ENCODE measurements at places on chromosomes 11 and 22. TPM values are rescaled to one million over a fixed set of nuclear protein-coding genes. Genes with fewer than 3 reads are reported as not detected.

Gene GDPD4
- not detected for total RNA-seq

- no peaks in the 10 kb centered on the region for H3K27me3 ChIP-seq
- H3K4me3 ChIP-seq = no peak overlapping the region
- H3K36me3 ChIP-seq = no peaks in the 10 kb centered on the region
- H3K4me1 ChIP-seq = no peaks in the 10 kb centered on the region
- H3K27ac ChIP-seq = no peak overlapping the region
These were observed 25.8 kb upstream of the CACNG2 start for GRCh38 chr22:36729321-36729720.

Gene C11orf87
- total RNA-seq = not detected

- no peak for DNase-seq
- H3K27ac ChIP-seq = no peak overlapping the region
- H3K27me3 ChIP-seq = no peaks in the 10 kb centered on the region
- peaks cover 86% of the 10 kb centered on the region for H3K36me3 ChIP-seq
These were observed 34.7 kb downstream of the PRR14L start for GRCh38 chr22:31715147-31715778.

Gene SBF1
- total RNA-seq = 69.6 TPM

- DNase-seq = peak; percentile 89
- no peaks in the 10 kb centered on the region for H3K36me3 ChIP-seq
- H3K4me1 ChIP-seq = peaks cover 7% of the 10 kb centered on the region
These were observed 15.5 kb upstream of the NNMT start for GRCh38 chr11:114280696-114281095.

GRCh38 chr11:44988111-44988510 lies 37.4 kb upstream of the TP53I11 start:
- H3K4me1 ChIP-seq = peaks cover 22% of the 10 kb centered on the region
- H3K4me3 ChIP-seq = no peak overlapping the region
- no peak for DNase-seq
- no peaks in the 10 kb centered on the region for H3K36me3 ChIP-seq

GRCh38 chr22:42887523-42888507 lies 30.7 kb upstream of the ARFGAP3 start:
- H3K4me3 ChIP-seq = no peak overlapping the region
- H3K4me1 ChIP-seq = peaks cover 15% of the 10 kb centered on the region
- no peaks in the 10 kb centered on the region for H3K27me3 ChIP-seq
- no peak overlapping the region for H3K27ac ChIP-seq
- peaks cover 97% of the 10 kb centered on the region for H3K36me3 ChIP-seq
- DNase-seq = no peak

DNA sequence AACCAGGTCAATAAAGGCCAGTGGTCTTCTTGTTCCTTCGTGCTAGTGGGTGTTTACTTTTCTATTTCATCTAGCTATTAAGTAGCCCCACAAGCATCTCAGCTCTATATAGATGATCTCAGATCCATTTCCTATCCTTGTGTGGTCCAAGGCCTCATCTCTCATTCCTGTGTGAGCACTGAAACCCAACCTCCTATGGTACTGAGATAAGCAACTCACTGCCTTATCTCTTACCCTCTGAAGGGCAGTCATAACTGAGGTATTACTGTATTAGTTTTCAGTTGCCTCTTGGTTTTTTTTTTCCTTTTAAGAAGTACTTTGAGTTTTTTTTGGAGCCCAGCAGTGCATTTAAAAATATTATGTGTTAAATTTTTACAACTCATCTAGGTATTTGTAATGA lies 28.3 kb downstream of the ACER3 start:
- peaks cover 5% of the 10 kb centered on the region for H3K4me1 ChIP-seq
- DNase-seq = no peak
- H3K36me3 ChIP-seq = no peaks in the 10 kb centered on the region
- no peaks in the 10 kb centered on the region for H3K27me3 ChIP-seq

Measured in esophagus muscularis mucosa (tissue), 4 donors.